Left lung (tissue), 14 donors: ENCODE measurements at places on chromosomes 7 and 10. TPM values are rescaled to one million over a fixed set of nuclear protein-coding genes. Genes with fewer than 3 reads are reported as not detected.

VWDE gene
- total RNA-seq = 2.6 TPM

FASTK gene
- total RNA-seq = 65.7 TPM

- no peak for DNase-seq
These were observed 33.2 kb downstream of the CNNM2 start for GRCh38 chr10:102951316-102951715.

ARMC3 gene
- not detected for total RNA-seq

GRCh38 chr10:124547647-124548168, 86.1 kb downstream of the LHPP start:
- no peak for DNase-seq

OPALIN gene
- total RNA-seq = not detected

DNA sequence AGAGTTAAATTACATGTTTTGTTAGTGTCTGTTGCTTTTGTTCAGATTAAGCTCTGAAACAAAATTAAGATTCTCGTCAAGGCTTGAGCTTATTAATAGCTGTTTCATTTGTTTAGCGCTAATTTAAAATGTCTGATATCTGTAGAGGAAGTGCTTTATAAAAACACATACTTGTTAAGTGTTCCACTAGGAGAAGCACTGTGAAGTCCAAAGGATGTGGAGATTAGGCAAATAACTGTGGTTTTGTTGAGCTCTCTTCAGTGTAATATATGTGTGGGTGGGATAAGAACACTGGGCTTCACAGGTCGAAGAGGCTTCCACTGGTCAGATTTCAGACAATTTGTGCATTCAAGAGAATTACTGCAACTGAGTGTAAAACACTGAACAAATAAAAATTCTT, 242.0 kb downstream of the AUTS2 start:
- DNase-seq = no peak

HEPACAM2 gene
- total RNA-seq = not detected

DNA sequence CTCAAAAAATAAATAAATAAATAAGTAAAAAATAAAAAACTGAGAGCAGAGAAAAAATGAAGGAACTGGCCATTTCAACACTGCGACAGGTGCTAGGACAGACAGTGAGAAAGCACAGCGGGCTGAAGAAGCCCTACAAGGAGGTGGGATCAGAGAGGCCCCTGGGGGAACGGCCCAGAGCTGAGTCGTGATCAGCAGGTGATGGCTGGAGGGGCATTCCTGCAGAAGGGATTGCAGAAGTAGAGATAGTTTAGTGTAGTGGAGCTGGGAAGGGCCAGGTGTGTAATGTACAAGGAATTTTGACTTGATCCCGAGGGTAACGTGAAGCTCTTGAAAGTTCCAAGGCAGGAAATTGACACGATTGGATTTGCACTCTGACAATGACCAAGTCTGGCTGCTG, 112.1 kb downstream of the CUL2 start:
- no peak for DNase-seq

- DNase-seq = no peak
These were observed 162.9 kb upstream of the TCERG1L start for GRCh38 chr10:131474416-131474815.

DNA sequence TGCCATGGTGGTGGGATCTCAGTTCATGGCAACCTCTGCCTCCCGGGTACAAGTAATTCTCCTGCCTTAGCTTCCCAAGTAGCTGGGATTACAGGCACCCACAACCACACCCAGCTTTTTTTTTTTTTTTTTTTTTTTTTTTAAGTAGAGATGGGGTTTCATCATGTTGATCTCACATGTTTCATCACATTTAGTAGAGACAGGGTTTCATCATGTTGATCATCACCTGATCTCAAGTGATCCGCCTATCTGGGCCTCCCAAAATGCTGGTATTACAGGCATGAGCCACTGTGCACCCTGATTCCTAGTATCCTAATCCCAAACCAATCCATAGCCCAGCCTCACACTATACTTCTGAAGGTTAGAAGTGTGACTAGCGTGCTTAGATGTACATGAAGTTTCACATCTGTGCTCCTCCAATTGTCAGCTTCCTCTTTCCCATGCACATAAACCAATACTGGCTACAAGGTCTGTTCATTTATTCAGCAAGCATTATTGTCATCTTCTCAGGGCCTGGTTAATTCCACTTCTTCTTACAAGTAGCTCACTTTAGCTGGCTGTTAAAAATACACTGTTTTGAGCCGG, 6.8 kb upstream of the NAT16 start:
- DNase-seq = no peak

DNA sequence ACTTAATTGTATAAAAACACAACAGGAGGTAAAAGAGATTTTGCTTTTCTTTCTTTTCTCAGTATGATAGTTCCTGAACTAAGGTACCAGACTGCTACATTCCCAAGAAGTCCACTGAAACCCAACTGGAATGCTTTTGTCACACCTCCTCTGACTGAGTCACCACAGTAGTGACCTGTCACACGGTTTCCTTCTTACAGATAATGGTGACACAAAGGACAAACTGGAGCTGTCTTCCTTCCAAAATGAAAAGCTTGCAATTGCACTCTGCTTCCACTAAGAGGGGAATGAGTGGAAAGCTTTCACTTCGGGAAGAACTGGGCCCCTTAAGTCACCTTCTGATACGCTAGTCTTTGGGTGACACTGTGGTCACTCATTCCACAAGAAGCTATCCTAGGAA, 122.2 kb downstream of the KMT2E start:
- no peak for DNase-seq

TRIL gene
- total RNA-seq = 6.9 TPM

- no peak for DNase-seq
These were observed 76.1 kb upstream of the KCNMA1 start for GRCh38 chr10:77713521-77714280.

DNA sequence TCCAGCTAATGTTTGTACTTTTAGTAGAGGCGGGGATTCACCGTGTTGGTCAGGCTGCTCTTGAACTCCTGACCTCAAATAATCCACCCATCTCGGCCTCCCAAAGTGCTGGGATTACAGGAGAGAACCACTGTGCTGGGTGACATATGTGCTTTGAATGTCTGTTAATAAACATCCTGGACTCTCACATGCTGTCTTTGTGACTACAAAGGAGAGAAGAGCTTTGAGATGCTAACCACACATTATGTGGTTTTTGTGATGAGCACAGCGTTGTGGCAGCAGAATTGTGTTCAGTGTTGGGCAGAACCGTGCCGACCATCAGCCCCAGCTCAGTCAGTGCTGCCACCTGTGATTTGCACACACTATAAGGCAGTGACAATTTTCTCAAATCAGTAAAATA, 500.1 kb upstream of the KLF6 start:
- DNase-seq = no peak

MACC1 gene
- 28.5 TPM for total RNA-seq

PARD3 gene
- 31.0 TPM for total RNA-seq

SPOCK2 gene
- total RNA-seq = 69.7 TPM

DNA sequence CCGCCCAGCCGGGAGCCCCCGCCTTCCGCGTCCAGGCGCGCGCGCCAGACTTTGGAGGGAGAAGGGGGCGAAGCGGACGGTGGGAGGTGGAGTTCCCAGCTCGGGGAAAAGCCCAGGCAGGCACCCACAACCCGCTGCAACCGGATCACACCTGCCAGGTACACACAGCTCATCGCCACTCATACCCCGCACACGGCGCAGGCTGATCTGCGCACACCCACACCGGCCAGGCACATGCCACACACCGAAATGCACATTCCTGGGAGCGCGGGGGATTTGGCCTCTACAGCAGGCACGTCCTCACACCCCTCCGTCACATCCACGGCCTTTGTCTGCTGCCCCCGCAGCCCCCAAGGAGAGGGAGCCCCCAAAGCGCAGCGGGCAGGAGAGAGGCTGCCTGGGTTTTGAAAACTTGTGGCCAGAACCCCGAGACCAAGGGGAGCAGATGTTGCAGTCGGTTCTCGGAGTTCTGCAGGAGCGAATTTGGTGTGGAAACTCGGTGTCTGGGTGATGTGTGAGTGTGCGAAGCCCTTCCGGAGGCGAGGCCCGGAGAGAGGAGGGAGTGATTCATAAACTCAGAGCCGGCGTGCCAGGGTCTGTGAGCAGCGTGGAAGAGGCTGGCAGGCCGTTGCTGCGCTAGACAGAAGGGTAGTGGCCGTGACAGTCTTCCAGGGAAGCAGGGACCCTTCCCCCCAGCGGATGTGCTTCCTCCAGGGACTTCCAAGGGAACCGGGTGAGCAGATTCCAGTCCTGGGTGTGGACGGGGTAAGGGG, 734 bp downstream of the CHST3 start:
- DNase-seq = no peak
